ENCODE measurements at places on chromosomes 2 and 18.

DNA sequence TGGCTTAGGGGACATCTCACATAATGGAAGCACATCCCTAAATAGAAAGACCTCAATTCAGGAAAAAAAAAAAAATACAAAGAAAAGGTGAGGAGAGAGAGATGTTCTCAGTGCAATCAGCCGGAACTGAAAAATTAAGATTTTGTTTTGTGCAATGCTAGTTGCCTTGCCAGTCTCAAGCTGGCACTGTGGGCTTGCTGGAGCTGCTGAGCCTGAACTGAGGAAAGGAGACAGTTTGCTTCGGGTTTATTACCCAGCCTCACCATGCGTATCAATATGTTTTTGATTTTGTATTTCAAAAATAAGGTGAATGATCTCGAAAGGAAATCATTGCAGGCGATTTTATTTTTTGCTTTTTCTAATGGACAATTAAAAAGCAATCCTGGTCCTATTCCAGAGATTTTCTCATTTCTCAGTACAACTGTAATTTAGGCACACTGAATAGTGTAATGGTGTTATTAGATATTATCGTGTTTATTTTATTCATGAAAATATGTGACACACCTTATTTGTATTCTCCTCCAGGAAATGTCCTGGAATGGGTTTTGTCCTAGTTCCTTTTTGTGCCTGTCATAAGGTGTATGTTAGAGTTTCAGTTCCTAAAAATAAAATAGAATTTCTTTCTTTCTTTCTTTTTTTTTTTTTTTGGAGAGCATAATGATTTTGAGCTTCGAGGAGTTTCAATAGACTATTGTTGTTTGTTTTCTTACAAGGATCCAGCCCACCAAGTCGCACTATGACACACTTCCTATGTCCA lies 72.8 kb upstream of the ZEB2 start:
- H3K27ac ChIP-seq, result no peak overlapping the region
- no peaks in the 10 kb centered on the region for H3K27me3 ChIP-seq
- DNase-seq, result no peak
- no peaks in the 10 kb centered on the region for H3K36me3 ChIP-seq

GRCh38 chr2:238774980-238775509 lies 72.8 kb upstream of the TWIST2 start:
- no peak overlapping the region for H3K27ac ChIP-seq
- no peak overlapping the region for H3K4me3 ChIP-seq
- H3K4me1 ChIP-seq, result no peaks in the 10 kb centered on the region

DNA sequence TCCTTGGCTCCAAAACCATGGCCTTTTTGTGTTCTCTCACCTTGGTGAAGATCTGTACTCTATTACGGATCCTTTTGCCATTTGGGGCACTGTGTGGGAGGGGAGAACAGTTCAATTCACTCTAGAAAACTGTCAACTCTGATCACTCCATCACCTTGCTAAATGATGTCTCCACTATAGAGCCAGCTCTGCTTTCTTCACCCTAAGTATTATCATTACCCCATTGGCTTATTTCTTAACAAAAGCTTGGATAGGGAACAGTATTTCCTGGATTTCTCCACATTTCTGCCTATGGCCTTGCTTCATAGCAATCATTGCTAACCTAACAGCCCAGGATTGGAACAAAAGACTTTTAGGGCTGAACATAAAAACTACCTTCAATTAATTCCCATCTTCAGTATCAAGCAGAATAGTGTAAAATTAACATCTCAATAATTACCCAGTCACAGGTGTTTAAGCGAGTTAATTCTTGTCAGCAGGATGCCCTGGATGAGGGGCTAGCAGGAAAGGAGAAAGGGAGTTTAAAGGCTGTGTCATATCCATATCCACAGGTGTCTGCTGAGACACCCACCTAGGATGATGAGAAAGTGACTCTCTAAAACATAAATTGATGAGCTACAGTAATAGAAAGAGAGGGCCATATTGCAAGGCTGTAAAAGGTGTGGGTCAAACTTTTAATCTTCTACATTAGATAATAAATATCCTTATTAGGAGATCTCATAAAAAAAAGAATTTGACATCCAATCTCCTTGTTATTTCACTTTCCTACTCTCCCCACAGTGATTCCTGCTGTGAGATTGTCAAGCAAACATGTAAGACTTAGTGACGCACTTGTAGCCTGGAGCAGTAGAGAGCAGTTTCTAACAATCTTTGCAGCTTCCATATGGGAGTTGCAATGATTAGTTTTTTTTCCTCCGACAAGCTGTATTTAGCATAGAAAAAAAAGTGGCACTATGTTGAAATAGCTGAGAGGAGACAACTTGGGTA lies 589.5 kb upstream of the NXPH2 start:
- H3K36me3 ChIP-seq, result no peaks in the 10 kb centered on the region
- H3K4me3 ChIP-seq, result peak overlapping the region; percentile 9
- no peak overlapping the region for H3K27ac ChIP-seq
- peaks cover 37% of the 10 kb centered on the region for H3K27me3 ChIP-seq
- peak; percentile 71 for DNase-seq
- H3K4me1 ChIP-seq, result peaks cover 31% of the 10 kb centered on the region

DNA sequence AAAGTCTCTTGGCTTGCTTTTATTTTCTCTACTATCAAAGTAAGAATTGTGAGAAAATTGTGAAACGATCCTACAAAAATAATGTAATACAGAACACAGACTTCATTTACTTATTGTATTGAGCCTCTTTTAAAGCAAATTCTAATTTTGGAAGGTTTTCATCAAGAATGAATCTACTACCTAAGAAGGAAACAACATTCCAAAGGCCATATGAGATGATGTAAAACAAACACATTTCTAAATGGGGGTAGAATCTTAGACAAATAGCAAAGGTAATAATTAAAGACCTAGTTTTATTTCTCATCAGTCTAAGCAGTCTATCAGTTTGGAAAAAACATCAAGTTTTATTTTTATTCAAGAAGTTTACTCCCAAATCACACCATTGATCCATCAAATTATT lies 20.6 kb downstream of the FN1 start:
- peaks cover 25% of the 10 kb centered on the region for H3K36me3 ChIP-seq
- H3K4me1 ChIP-seq, result no peaks in the 10 kb centered on the region
- H3K27ac ChIP-seq, result no peak overlapping the region
- H3K27me3 ChIP-seq, result no peaks in the 10 kb centered on the region
- H3K4me3 ChIP-seq, result no peak overlapping the region

- H3K4me1 ChIP-seq, result no peaks in the 10 kb centered on the region
- no peak overlapping the region for H3K27ac ChIP-seq
- H3K36me3 ChIP-seq, result no peaks in the 10 kb centered on the region
- no peaks in the 10 kb centered on the region for H3K27me3 ChIP-seq
Observed at GRCh38 chr2:112880091-112880531, 30.9 kb upstream of the IL37 start.

GRCh38 chr18:34261865-34262780 lies 37.4 kb upstream of the NOL4 start:
- no peaks in the 10 kb centered on the region for H3K36me3 ChIP-seq
- no peak overlapping the region for H3K27ac ChIP-seq
- no peaks in the 10 kb centered on the region for H3K27me3 ChIP-seq
- no peak for DNase-seq

DNA sequence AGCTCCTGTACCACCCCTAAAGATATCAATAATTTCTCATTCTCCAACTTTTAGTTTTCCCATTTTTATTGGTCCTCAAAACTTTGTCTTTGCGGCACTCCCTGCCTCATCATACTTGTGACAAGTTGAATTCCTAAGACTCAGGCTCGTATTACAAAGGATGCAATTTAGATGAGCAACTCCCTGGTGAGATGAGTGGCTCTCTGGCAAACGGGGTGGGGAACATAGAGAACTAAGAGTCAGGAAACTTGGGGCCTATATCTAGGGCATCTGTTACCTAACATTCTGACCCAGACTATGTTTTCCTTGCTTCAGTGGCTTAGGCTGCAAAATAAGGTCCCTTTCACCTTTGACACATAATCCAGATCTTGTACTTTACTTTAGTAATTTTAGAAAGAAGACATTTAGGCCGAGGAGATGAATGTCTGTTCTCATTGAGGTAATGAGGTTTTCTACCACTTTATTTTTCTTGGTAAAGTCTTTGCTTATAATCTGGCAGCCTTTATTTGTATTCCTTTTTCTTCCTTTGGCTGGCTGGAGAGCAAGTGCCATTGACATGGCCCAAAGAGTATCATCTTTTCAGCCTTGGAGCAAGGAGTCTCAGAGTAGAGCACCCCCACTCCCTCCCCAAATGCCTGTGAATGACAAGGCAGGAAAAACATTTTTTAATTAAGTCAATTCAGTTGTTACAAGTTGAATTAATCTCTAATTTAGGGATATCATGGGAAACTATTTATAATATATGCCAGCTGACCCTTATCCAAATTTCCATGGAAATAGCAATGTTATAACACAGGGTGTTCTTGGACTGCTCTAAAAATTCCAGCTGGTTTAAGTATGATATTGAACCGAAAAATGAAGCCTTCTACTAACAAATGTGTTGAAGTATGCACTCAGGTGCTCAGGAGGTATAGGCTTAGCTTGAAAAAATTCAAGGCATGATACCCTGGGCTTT lies 15.2 kb downstream of the TSPYL6 start:
- peak; percentile 64 for DNase-seq
- H3K36me3 ChIP-seq, result no peaks in the 10 kb centered on the region
- H3K27me3 ChIP-seq, result no peaks in the 10 kb centered on the region
- no peak overlapping the region for H3K27ac ChIP-seq
- H3K4me3 ChIP-seq, result no peak overlapping the region

DNA sequence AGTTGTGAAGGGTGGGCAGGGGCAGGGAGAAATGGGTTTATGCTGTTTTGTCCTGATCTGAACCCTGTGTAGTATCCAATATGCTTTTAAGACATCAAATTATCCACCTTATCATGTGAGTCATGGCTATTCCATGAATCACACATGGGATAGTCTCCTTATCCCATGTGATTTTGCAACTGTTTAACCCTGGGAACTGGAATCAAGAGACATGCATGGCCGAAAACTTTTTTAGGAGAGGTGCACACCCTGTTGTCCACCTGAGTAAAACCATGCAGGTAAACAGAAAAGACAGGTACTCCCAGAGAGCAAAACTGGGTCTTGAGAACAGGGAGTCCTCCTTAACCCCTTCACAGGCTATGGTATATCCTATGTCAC lies 490.6 kb upstream of the HS6ST1 start:
- no peak for DNase-seq
- H3K36me3 ChIP-seq, result no peaks in the 10 kb centered on the region
- no peaks in the 10 kb centered on the region for H3K27me3 ChIP-seq

GRCh38 chr2:99971326-99971900 lies 171.0 kb downstream of the AFF3 start:
- DNase-seq, result no peak
- no peak overlapping the region for H3K27ac ChIP-seq
- H3K36me3 ChIP-seq, result no peaks in the 10 kb centered on the region
- H3K4me1 ChIP-seq, result peaks cover 8% of the 10 kb centered on the region
- no peaks in the 10 kb centered on the region for H3K27me3 ChIP-seq
- no peak overlapping the region for H3K4me3 ChIP-seq

- peaks cover 27% of the 10 kb centered on the region for H3K36me3 ChIP-seq
- DNase-seq, result no peak
- no peaks in the 10 kb centered on the region for H3K27me3 ChIP-seq
- H3K27ac ChIP-seq, result peak overlapping the region; percentile 33
Observed at GRCh38 chr2:47457268-47457667, 54.3 kb downstream of the MSH2 start.

DNA sequence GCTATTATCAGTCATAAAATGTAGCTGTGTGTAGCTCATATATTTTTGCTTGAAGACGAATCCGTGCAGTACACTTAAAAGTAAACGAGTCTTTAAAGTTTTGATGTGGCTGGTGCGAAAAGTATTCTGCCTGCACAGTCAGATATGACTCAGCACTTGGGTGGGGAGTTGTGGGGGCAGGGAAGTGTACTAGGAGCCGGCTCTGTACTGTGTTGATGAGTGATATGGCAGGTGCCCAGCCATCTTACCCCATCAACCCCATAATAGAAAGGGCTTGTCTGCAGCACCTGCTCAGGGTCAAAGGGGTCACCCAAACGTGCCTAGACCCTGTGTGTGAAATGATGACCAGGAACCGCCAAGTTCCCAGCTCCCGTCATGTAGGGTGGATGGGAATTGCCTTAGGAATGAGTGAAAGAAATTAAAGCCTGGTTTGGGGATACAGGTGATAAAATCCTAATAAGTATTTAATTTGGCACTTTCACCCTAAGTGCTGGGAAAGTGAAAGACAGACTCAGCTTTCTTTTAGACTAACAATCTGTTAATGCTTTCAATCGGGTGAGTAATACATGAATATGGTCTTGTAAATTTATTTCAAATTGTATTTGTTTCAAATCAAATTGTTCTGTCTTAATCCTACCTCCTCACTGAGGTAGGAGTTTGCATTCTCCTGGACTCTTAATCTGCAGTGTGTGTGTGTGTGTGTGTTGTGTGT lies 48.0 kb downstream of the BCL2L11 start:
- 0 out of 2 replicates have a peak overlapping the region, but pooled peaks have one; percentile 26 for H3K27ac ChIP-seq
- H3K36me3 ChIP-seq, result peaks cover 6% of the 10 kb centered on the region
- no peak overlapping the region for H3K4me3 ChIP-seq
- DNase-seq, result no peak
- peaks cover 14% of the 10 kb centered on the region for H3K4me1 ChIP-seq

DNA sequence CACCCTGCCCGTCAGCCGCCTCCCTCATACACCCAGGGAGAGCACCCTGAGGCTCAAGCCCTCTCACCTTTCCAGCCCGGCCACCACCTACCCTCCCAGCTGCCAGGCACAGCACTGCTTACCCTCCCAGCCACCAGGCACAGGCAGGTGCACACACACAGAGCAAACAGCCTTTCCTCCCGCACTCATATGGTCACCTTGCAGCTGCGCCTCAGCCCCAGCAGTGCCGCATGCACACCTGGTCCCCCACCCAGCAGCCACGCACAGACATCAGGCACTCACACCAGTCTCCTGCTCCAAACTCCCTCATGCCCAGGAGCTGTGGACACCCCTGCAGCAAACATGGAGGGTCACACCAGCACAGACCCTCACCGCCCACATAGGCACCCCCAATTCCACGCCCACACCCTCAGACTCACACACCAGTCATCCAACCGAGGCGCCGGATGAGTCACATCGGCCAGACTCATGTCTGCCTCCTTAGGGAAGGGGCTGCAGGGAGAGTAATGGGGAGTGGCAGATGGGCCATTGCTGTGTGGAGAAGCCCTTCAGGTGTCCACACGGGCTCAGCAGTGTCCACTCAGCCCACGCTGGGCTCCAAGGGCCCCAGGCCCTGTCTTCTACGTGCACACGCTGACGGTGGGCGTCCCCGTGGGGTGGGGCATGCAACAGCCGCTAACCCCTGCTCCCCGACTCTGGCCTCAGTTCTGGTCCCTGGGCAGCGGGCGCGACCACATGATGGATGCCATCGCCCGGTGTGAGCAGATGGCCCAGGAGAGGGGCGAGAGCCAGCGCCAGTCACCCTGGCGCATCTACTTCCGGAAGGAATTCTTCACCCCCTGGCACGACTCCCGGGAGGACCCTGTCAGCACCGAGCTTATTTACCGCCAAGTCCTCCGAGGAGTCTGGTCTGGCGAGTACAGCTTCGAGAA lies 22.3 kb upstream of the GPR17 start:
- no peaks in the 10 kb centered on the region for H3K27me3 ChIP-seq
- no peaks in the 10 kb centered on the region for H3K4me1 ChIP-seq
- no peak overlapping the region for H3K27ac ChIP-seq
- no peak for DNase-seq
- no peaks in the 10 kb centered on the region for H3K36me3 ChIP-seq

- peak overlapping the region; percentile 97 for H3K4me3 ChIP-seq
- no peak overlapping the region for H3K27ac ChIP-seq
- peaks cover 31% of the 10 kb centered on the region for H3K4me1 ChIP-seq
- no peaks in the 10 kb centered on the region for H3K27me3 ChIP-seq
- DNase-seq, result no peak
- peaks cover 7% of the 10 kb centered on the region for H3K36me3 ChIP-seq
Observed at GRCh38 chr2:43228321-43228751, 1.9 kb upstream of the ZFP36L2 start.
